ENCODE measurements at places on chromosomes 3 and 15.

DNA sequence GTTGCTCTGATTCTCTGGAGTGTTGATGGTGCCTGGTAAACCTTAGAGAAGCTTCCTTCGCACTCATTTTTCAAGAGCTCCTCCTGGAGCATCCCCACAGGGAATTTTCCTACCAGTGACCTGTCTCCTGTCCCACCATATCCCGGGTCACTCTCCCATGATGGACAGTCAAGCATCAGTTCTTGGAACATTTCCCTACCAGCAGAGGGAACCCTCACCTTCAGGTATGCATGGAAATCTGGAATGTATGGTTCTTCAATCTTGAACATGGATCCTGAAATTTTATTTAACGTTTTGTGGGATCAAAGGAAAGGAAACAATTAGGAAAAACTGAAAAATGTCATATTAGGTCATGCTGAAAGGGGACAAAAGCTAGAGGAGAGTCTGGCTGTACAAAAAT, 153.8 kb downstream of the SPATA16 start:
- DNase-seq, result no peak

GRCh38 chr3:190024912-190025311, 95.8 kb downstream of the P3H2 start:
- no peak for DNase-seq

GRCh38 chr3:10557781-10558373, 52.5 kb upstream of the ATP2B2 start:
- peak; percentile 26 for DNase-seq

- DNase-seq, result no peak
Measured at GRCh38 chr3:150480877-150481276, 65.4 kb downstream of the SERP1 start.

DNA sequence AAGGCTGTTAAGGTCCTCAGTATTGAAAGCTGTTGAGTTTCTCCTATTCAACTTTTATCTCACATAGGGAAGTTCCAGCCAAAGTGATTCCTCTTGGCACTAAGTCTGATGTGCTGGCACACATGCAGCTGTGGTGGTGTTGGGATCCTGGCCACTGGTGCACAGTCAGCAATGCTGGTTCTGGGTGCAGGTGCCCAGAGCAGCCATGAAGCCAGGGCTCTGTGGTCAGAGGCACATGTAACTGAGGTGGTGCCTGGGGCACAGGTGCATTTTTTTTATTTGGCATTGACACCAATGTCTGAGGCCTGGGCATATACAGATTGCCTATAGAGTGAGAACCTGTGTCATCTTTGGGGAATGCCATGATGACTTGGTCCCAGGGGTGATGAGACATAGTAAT, 271.4 kb downstream of the POLQ start:
- no peak for DNase-seq

GRCh38 chr3:121295452-121295851, 250.3 kb downstream of the POLQ start:
- DNase-seq, result no peak

- DNase-seq, result no peak
Measured at GRCh38 chr3:144273601-144274000, 302.0 kb downstream of the DIPK2A start.

DNA sequence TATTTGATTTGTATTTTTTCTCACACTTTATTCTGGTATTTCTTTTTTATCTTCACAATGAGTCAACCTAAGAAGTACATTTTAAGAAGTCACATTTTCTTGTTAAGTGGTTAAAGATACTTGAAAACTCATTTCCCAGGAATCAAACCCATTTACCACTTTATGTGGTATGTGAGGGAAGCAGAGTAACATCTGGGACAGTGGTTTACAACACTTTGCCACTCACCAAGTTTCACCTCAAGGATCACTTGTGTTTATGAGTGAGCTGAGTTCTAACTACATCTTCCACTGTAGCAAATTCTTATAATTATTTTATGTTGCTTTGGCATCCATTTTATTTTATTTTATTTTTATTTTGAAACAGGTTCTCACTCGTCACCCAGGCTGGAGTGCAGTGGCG, 53.8 kb downstream of the IGSF11 start:
- no peak for DNase-seq

GRCh38 chr3:135965129-135965505, 411 bp upstream of the PPP2R3A start:
- DNase-seq, result no peak

- DNase-seq, result no peak
Measured at GRCh38 chr3:153293265-153293664, 131.2 kb downstream of the RAP2B start.

DNA sequence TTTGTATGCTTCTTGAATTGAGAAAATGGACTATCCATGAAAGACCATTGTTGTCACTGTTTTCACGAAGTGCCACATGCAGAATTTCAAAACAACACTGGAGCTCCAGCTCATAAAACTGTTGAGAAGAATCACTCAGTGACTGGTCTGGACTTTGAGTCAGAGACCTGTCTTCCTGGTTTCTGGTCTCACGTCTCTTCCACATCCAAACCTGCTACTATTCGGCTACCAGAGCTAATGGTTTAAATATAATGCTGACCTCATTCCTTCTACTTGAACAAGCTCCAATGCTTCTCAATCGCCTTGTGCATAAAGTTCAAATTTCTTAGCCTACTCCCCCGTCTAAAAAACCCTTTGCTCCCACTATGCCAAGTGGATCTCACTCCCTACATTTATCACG, 227.9 kb upstream of the NR2F2 start:
- DNase-seq, result no peak

GRCh38 chr15:49052662-49053061, 6.4 kb upstream of the SECISBP2L start:
- DNase-seq, result no peak

GRCh38 chr3:58358808-58359207, 26.1 kb downstream of the PXK start:
- DNase-seq, result no peak

GRCh38 chr3:30941342-30941741, 46.9 kb upstream of the GADL1 start:
- no peak for DNase-seq

DNA sequence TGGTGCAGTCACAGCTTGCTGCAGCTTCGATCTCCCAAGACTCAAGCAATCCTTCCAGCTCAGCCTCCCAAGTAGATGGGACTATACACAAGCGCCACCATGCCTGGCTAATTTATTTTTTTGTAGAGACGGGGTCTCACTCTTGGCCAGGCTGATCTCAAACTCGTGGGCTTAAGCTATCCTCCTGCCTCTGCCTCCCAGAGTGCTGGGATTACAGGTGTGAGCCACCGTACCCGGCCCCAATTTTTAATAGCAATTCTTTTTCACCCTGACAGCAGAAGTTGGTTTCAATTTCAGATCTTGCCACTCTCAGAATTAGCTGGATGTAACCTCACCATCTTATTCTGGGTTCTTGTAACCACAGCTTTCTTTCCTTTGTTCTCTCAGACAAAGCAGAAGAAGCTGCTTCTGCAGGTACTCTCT, 64.8 kb downstream of the TRIM71 start:
- DNase-seq, result no peak

DNA sequence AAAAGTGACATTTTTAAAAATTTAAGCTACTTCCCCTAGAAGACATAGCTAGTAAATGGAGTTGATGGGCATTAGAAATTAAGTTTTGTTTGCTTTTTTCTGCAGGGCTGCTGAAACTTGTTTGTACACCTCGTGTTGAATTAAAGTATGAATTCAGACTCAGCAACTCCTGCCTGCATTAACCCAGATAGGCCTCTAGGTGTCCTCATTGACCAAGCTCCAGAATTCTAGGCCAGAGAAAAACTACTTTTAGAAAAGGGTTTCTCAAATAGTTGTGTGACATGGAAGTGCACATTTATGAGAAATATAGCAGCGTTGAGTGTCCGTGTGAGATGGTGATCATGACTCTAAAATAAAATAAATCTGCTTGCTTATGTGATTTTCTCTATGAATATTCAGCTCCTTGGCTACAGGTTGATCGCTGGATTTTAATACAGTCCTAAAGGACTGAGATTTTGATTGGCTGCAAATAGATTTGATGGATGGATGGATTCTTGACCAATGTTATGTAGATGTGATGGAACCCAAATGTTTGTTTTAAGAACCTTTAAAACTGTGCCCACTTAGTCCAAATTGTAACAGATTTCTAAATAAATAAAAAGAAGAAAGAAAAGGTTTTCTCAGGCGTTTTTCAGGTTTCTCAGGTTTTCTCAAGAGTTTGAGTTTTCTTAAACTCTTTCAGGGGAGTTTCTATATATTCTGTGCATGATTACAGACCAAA, 39.4 kb upstream of the LMOD3 start:
- no peak for DNase-seq

DNA sequence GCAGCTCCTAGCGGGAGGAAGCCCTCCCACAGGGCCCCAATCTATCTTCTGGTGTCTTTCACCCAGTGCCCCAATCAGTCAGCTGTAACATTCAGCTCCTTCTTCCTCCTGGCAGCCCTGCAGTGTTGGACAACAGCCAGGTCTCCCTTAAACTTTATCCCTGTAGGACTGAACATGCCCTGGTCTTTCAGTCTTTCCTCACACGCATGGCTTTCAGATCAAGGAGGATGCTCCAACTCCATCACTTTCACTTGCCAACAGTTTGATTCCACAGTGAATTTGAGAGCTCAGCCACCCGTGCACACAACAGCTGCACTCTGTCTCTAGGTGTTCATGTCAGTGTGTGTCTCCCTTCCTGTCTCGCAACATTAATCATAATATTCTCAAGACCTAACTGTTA, 28.5 kb upstream of the LRRC34 start:
- DNase-seq, result no peak

DNA sequence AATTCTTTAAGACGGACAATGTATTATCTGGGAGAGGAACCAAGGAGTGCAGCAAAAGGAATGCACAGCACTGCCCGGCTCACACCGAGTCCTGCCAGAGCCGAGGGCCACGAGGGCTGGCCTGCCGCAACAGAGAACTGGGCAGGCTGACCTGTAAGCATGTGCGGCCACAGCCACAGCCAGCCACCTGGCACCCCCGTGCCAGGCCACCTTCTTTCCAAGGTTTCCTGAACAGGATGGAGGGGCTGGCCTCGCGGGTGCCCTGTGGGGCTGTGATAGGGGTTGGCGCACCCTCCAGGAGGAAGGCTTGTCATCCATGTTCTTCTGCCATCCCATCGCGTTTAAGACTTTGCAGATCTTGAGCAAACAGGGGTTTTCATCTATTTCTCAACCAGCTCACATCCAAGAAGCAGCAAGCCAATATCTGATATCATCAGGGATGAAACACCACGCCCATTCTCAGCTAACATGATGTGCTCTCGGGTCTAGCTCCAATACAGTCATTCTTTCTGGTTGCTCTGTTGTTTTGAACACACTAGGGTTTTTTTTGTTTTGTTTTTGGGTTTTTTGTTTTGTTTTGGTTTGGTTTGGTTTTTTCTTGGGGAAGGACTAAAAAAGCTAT, 10.2 kb downstream of the CA12 start:
- DNase-seq, result no peak

GRCh38 chr3:59160133-59160746, 110.4 kb upstream of the CFAP20DC start:
- no peak for DNase-seq

- no peak for DNase-seq
Measured at GRCh38 chr3:136336329-136337100, 86.4 kb downstream of the PCCB start.

GRCh38 chr15:40960925-40961324, 7.7 kb downstream of the CHAC1 start:
- DNase-seq, result peak; percentile 80

- DNase-seq, result no peak
Measured at GRCh38 chr15:75921732-75922703, 18.3 kb downstream of the FBXO22 start.

DNA sequence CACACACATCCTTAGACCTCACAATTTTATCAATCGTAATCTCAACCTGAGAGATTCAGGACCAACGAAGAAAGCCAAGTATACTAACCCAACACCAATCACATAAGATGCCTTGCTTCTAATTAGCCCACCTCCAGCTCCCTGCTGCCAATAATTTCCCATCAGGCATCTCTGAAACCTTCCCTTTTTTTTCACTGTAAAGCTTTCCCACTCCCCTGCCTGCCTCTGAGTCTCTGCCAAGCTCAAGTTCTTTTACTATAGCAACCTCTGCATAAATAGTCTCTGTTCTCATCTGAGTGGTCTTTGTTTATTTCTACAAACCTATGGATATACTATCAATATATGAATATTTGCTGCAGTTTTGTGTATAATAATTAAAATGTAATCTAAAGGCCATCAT, 86.5 kb downstream of the PIK3CB start:
- DNase-seq, result no peak

DNA sequence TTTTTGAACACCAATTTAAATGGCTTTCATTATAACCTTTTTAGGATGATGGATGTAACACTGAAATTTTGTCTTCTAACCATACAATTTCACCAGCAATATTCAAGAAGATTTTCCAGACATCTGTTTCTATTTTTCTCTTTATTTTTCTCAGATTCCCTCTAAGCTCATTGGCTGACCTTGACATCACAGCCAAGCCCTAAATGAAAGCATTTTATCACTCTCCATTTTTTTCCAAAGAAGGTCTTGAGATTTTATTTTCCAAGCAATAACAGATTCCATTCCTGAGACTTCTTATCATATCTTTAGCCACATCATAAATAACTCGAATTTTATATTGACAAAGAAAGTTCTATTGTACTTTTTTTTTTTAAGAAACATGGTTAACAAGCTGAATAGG, 392.6 kb upstream of the THBS1 start:
- no peak for DNase-seq

DNA sequence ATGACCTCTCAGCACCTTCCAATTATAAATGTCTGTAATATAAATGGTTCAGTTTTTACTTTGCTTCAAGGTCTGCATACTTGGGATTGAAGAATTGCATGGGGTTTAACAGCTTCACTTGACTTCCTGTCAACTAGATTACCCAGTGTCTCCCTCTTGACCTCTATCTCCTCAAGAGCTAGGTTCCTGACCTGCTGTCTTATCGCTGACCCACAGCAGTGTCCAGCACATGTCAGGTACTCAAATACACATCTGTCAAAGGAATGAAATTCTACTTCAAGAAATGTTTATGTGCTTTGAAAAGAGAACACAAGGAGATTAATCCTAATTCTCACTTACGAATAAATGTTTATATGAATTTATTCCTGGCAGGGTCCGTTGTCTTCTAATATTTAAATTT, 284.5 kb downstream of the SLC9A9 start:
- DNase-seq, result no peak

DNA sequence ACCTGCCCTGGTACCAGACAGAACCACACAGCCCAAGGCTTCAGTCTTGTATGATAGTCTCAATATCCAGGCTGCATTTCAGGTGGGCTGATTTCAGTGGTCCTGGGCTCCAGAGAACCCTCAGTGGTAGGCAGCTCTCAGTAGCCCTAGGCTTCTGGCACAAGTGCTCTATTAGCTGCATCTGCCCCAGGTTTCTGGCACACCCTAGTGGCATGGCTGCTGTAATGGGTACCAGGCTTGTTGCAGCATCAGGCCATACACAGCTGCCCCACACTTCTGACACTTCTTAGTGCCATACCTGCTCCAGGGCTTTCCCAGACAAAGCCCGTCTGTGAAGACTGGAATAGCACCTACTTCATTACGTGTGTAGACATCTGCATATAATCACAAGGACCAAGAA, 1062.2 kb upstream of the EPHA6 start:
- no peak for DNase-seq

- DNase-seq, result no peak
Measured at GRCh38 chr3:4849739-4850138, 129.5 kb upstream of the BHLHE40 start.
